Stimulated activated CD4-positive, alpha-beta T cell treated with anti-CD3 and anti-CD28 coated beads, Interleukin-1b, Interleukin-23, amount 100 ng/mL, for 48 hours (primary cell): ENCODE measurements at places on chromosomes 13 and 19.

DNA sequence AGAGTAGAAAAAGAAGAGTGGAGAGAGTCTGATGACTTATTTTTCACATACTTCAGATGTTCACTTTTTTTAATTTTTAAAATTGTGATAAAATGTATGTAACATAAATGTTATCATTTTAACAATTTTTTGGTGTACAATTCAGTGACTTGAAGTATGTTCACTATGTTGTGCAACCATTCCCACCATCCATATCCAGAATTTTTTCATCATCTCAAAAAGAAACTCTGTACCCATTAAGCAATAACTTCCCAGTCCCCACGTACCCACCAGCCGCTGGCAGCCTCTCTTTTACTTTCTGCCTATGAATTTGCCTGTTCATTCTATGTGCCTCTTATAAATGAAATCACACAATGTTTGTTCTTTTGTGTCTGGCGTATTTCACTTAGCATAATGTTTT, 43.3 kb downstream of the SKA3 start:
- DNase-seq, result no peak

DNA sequence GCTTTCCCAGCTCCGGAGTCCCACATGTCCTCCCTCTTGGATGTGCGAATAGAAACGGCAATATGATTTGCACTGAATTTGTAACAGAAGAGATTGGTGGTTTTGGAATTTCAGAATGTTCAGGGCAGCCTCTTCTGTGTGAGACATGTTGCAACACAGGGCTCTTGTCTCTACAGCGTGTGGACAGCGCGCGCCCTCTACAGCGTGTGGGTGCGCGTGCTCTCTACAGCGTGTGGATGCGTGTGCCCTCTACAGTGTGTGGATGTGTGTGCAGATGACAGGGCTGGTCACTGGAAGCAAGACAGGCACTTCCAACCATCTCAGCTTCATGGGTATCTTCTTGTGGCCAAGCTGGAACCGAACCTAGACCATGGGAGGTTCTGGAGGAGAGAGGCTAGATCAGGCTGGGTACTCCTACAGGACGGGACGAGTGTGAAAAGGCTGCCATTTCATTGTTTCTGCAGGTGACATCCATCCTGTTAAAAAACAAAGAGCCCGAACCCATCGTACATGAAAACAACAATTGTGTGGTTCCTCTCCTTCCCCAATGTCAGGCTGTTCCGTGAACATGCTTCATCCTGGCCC, 78.4 kb downstream of the TEX29 start:
- DNase-seq, result no peak

DNA sequence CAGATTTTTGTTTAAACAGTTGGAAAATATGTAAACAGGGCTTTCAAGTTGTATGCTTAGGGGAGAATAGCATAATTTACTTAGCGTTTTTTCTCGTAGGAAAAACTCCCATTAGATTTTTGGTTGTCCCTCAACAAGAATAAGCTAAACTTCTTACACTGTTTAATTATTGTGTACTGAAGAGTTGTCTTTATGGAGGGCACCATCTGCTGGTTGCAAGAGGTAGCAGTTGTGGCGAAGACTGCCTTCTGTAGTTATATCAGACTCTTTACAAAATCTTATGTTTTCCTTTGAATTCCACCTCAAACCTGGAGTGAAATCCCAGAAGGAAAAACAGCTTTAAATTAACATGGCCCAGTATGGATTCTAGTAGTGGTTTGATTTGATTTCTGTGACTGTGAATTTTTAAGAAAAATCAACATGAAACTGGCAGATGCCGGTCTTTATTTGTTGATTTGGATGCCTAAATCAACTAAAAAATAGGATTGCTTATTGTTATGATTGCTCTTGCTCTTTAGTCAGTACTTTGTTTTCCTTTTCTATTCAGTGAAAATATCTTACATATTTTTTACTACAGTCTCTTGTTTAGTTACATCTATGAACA, 53.4 kb downstream of the PDS5B start:
- DNase-seq, result peak; percentile 25

DNA sequence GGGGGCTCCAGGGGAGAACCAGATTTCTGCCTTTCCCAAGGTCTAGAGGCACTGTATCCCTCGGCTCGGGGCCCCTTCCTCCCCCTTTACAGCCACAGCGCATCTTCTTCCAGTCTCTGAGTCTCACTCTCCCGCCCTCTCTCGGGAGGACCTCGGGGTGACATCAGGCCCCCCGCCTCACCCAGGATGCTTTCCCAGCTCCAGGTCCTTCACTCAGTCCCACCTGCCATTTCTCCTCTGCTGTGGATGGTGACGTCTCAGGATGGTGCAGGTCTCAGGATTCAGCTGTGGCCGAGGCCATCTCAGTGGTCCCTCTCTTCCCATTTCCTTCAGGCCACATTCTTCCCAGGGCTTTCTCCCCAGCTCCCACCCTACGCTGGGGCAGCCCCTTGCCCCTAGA, 13.6 kb upstream of the KDM4B start:
- DNase-seq, result no peak

DNA sequence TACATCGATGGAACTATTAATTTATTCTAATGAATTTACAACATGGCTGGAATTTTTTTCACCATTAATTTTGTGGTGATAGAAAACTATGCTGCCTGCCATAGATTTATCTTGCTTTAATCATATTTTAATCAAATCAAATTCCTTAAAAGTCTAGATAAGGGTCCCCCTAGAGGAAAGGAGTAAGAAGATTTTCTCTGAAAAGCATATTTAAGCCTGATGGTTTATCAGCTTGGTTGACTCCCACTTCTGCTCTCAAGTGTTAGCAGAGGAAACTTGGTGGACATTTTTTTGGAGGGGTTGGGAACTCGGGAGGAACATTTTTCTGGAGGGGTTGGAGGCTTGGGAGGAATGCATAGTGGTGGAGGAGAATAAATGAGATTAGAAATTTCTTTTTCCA, 253.3 kb downstream of the KCNRG start:
- no peak for DNase-seq

GRCh38 chr13:33326246-33326645, 40.7 kb upstream of the STARD13 start:
- DNase-seq, result no peak

DNA sequence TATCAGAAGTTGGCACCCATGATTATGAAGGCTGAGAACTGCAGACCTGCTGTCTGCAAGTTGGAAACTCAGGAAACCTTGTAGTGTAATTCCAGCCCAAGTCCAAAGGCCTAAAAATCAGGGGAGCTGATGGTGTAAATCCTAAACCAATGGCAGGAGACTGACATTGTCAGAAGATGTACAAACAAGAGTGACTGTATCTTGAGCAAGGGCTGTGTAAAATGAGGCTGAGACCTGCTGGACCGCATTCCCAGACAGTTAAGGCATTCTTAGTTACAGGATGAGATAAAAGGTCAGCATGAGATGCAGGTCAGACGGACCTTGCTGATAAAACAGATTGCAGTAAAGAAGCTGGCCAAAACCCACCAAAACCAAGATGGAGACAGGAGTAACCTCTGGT, 147.7 kb downstream of the COG6 start:
- DNase-seq, result no peak

- no peak for DNase-seq
These were observed 20.0 kb downstream of the DOCK9 start for GRCh38 chr13:98957731-98958442.

DNA sequence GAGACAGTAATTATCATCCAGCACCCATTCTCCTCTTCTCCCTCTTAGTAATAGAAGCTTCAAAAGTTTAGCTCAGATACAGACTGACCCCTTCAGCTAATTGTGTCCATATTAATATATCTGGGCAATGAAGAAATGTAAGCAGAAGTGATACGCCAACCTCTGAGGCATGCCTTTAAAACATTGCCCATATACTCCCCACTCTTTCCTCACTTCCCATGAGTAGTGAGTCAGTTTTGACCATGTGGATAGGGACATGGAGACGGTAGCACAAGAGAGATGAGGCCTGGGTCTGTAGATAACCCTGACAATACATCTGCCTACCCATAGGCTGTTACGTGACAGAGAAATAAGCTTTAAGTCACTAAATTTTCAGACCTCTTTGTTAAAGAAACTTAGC, 147.6 kb downstream of the KCTD12 start:
- no peak for DNase-seq

- DNase-seq, result no peak
These were observed 122.8 kb upstream of the KLF12 start for GRCh38 chr13:74256969-74257368.

DNA sequence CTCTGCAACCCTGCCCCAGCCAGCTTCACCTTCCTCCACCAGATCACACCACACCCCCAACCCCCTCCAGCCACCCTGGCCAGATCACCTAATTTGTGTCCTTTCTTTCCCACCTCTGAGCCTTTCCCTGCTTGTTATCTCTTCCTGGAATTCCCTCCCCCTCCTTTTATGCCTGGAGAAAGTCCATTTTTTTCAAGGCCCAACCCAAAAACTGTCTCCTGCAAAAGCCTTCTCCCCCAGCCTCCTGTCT, 5.3 kb upstream of the TLE2 start:
- no peak for DNase-seq

GRCh38 chr13:89554801-89555200, 1792.7 kb upstream of the MIR17HG start:
- DNase-seq, result no peak

DNA sequence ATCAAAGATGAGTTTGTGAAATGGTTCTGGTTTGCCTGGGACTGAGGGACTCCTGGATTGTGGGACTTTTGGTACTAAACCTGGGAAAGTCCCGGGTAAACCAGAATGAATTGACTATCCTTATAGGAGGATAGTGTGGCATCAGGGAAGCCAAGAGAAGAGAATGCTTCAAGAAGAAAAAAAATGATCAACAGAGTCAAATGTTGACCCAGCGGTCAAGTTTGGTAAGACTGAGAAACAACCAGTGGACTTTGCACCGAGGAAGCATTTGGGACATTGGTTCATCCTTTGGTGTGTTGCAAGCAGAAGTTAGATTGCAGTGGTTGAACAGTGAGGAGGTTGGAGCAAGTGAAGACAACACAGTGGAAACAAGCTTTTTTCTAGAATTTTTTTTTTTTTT, 33.5 kb downstream of the CLEC17A start:
- no peak for DNase-seq

GRCh38 chr13:26660766-26661165, 99.8 kb downstream of the GPR12 start:
- no peak for DNase-seq

DNA sequence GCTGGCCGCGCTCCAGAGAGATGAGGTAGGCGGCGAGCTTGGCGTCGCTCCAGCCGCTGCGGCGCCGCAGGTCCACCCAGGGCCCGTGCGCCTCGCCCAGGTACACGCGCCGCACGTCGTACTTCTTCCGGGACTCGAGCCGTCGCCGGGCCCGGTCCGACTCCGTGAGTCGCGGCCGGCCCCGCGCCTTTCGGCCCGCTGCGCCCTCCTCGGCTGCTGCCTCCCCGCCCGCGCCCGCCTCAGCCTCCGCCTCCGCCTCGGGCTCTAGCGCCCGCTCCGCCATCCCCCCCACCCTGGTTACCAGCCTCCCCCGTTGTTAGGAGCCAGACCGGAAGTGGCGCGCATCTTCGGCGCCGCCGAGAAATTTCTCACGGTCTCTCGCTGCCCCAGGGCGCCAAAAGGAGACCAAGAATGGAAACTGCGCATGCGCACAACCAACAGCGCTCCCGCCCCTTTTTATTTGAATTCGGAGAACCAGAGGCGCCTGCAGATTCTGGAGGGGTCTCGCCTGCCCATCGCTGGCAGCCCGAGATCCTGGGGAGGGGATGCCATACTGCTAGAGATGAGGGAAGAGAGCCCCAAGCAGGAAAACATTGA, at the start of gene ZNF653:
Gene ZNF653, minus strand, starts transcription at position 336 of the 597 bp plus-strand sequence. Its CDS starts 53 bp downstream, at position 283.
- peak; percentile 96 for DNase-seq

DNA sequence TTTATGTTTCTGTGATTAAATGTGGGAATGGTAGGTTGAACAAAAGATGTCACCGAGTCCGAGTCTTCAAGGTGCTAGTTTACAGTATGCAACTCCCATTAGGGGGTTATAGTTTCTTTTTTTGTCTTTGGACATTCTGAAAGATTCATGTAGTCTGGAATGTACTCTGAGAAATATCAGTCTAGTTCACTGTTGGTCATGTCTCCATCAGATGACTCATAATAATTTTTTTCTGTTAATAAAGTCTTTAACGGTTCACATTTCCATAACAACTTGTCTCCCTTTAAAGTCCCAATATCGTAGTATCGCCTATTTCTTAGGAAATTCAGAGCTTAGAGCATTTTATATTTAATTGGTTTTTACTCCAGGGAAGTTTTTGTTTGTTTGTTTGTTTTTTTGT, 13.5 kb upstream of the ESD start:
- no peak for DNase-seq

DNA sequence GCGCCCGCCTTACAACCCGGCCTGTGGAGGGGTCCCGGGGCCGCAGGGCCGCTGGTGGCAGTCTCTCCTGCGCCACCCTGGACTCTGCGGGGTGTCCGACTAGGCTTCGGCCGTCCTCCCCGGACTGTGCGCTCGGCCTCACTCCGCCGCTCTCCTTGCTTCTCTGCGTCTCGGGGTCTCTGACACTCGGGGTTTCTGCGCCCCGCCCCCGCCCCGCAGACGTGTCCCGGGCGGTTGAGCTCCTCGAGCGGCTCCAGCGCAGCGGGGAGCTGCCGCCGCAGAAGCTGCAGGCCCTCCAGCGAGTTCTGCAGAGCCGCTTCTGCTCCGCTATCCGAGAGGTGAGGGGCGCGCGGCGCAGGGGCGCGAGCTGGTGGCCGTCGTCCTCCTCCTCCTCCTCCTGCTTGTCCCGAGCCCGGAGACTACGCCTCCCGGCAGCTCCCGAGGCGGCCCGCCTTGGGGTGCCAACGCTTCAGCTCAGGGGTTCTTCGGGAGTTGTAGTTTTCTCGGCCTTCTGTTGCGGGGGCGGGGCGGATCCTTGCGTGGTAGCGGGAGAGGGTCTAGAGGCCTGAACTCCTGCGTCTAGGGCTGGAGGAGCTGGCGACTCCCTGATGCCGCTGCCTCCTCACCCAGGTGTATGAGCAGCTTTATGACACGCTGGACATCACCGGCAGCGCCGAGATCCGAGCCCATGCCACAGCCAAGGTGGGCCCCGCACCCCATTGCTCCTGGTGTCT, 627 bp downstream of the LIN7B start:
- DNase-seq, result peak; percentile 55

DNA sequence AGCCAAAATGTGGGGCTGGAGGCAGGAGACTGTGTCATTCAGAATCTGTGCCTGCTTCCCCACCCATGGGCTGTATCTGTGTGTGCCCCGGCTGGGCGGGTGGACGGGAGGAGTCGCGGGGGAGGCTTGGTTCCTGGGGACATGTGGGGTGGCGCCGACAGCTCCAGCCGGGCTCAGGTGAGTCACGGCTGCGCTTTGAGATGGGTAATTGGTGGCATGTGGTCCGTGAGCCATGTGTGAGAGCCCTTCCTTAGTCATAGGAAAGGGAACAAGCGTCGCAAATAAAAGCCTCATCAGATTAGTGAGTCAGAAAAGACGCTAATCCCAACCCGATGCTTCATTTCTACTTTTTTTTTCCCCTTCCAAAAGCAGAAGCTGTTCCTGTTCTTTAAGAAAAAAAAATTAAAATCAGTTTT, 118.6 kb upstream of the ZNF536 start:
- DNase-seq, result no peak
